Endothelial cell (in vitro differentiated cells): ENCODE measurements at places on chromosomes 1 and 21. TPM values are rescaled to one million over a fixed set of nuclear protein-coding genes. Genes with fewer than 3 reads are reported as not detected.
A peak's percentile ranks its signal among the peaks of the same experiment; 100 is the strongest.

DNA sequence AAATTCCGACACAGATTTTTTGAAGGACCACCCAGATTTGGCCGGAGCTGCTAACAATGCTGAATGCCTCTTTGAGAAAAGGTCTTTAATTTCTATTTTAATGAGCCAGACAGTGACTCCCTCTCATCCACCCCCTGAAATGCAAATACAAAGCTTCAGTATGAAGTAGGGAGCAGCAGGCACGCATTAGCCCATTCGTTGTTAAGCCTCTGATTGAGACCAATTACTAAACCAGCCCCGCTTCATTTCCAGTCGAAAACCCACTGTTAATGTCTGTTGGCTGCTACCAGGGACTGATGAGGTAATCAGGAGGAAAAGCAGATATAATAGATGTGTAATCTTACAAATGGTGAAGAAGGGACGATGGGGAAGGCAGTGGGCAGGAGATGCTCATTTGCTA, 4.8 kb upstream of the C8A start:
- no peak for DNase-seq

DNA sequence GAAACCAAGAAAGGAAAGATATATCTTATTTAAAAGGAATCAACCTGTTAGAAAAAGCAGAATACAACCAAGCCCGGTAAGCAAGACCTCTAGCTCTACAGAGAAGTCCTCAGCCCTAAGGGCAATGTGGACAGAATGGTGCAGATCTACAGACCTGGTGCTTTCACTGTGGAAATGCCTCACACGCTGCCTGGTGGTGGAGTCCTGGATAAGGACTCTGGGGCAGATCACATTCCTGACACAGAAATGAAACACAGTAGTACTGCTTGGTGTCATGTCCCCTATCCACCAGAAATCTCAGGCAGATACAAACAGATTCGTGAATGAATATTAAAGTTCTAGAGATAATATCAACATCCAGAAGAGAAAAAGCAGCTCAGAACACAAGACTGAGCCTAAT, 6.8 kb downstream of the CNN3 start:
- DNase-seq: no peak

DNA sequence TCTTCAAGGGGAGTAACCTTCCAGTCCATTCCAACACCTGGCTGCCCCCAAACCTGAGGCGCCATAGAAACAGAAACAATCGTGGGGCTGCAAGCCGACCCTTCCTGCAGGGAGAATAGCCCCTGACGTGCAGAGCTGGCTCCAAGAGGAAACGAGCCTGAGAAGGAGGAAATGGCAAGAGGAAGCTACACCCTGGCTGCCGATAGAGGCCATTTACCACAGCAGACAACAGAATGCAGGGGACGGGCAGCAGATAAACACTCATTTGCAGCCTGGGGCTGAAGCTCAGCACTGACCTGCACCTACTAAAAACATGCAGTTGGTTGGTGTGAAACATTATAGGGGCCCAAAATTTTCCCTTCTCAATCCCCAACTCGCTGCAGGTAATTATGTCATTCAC, 8.7 kb upstream of the TDRD10 start:
- peak; percentile 62 for DNase-seq

DNA sequence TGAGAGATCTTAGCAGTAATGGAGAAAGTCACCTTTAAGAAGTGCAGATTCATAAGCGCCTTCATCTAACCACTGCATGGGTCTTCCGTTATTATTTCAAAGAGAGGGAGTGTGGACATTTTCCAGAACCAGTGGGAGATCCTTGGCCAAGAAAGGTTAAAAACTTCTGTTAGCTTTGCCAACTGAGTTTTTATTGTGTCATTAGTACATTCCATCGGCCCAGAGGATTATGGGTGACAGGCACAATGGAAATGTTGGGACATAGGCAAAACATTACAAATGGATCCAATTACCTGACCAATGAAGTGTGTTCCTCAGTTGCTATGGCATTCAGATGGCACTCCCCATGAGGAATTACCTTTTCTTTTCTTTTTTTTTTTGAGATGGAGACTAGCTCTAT, 115.5 kb downstream of the PPIAL4G start:
- DNase-seq: no peak

DNA sequence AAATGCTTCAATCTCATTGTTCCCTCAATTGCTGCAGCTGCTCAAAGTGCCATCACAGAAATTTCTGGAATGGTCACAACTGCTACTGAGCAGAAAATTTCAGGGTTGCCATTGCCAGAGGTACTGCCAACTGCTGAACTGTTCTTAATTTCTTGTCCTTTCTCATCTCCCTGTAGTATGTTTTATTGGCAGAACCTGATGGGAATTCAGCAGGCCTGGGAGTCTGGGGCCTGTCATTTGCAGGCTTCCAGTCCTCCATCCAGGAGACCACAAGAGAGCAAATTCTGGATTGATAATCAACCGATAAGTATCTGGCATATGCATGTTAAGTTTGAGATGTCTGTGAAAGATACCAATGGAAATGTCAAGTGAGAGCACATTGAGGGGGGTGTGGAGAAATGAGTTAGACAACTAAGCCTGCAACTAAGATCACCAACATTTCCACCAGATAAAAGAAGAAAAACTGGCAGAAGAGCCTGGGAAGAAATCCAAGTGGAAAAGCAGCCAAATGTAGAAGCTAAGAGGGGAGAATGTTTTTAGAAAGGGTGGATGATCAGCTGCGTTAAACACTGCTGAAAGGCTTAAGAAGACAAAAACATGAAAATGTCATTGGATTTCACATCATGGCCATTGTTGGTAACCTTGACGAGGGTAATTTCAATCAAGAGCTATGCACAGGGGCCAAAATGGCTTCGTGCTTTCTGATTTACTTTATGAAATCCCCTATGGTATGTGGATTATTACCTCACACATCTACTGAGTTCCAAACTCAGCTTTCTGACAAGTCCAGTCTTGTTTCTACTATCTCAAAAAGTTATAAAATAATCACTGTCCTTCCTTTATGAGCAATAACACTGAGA, 648.1 kb downstream of the PLPP3 start:
- DNase-seq: no peak

DNA sequence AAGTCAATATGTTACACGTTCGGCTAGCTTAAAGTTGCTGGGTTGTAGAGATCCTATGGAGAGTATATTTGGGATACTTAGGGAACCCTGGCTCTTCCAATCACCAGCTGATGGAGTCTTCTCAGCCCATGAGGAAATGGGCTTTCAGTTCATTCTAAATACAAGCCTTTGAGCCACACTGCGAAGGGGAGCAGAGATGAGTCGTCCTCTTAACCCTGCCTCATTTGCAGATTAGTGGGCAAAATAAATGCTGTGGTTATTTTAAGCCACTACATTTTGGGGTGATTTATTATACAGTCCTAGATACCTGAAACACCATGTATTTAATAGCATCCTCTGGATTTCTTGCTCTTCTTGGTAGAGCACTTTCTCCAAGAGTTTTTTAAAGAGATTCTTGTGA, 19.0 kb upstream of the VCAM1 start:
- DNase-seq: no peak

GRCh38 chr1:19448491-19449439, 36.6 kb downstream of the CAPZB start:
- no peak for DNase-seq

GRCh38 chr1:156658496-156658895, 16.6 kb downstream of the BCAN start:
- DNase-seq: no peak

- DNase-seq: no peak
Observed at GRCh38 chr1:173117108-173117633, 66.4 kb upstream of the TNFSF18 start.

- no peak for DNase-seq
Observed at GRCh38 chr21:22297575-22297974, 1299.4 kb downstream of the NCAM2 start.

DNA sequence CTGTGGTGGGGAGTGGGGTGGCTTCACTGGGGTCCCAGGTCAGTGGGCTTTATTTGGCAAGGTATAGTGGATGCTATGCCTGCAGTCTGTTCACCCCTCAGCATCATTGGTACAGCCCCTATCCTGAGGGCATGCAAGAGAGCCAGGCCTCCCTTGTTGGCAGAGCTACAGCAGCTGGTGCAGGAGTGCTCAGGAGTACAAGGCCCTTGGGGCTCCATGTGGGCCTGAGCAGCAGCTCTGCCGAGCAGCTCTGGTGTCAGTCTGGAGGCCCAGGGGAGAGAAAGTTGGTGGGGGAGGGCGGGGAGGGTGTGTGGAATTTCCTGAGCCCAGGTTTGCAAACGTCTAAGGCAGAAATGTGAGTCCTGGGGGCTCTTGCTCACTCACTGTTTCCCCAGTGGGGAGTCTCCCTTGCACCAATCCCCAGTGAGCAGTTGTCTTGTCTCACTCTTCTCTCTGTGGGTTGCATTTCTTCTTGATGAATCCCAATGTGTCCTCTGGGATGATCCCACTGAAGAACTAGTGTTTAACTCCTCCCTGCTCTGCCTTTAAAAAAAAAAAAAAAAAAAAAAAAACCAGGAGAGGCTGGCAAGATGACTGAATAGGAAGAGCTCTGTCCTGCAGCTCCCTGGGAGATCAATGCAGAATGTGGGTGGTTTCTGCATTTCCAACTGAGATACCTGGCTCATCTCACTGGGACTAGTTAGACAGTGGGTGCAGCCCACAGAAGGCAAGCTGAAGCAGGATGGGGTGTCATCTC, 39.5 kb upstream of the CYP4X1 start:
- DNase-seq: no peak

DNA sequence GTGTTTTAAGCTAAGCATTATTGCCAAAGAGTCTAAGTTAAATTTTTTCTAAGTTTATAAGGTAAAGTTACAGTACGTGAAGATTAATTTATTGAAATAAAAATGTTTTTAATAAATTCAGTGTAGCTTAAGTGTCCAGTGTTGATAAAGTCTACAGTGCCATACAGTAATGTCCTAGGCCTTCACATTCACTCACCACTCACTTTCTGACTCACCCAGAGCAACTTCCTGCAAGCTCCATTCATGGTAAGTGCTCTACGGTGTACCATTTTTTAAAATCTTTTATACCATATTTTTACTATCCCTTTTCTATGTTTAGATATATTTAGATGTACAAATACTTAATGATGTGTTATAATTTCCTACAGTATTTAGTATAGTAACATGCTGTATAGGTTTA, 173.2 kb downstream of the CACNA1E start:
- DNase-seq: no peak

- DNase-seq: no peak
Observed at GRCh38 chr1:91631718-91632330, 131.2 kb downstream of the CDC7 start.

DNA sequence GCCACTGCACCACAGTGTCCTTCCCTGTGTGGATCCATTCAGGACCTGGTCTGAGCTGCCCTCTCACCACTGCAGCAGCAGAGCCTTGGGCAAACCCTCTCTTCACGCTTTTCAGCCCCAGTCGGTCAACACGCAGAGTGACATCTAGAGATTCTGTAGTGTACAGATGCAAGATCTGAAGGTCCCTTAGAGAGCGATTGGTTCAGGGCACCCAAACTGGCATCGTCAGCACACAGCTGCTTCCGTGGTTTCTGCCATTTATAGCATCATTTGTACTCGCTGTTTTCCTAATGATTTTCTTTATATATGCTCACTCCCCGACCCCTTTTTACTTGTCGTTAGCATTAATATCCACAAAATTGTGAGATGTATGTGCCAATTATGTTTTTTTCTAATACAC, 1.5 kb upstream of the ASCL5 start:
- no peak for DNase-seq

Gene GBP3
- total RNA-seq: 0.36 TPM

Gene CFHR1
- total RNA-seq: 0.49 TPM

Gene KCNJ9
- total RNA-seq: 0.05 TPM

Gene C1orf74
- total RNA-seq: 2.8 TPM

Gene SPRR1A
- not detected for total RNA-seq

Gene KIAA0040
- 4.1 TPM for total RNA-seq
